ENCODE measurements at places on chromosomes 1 and 21.

DNA sequence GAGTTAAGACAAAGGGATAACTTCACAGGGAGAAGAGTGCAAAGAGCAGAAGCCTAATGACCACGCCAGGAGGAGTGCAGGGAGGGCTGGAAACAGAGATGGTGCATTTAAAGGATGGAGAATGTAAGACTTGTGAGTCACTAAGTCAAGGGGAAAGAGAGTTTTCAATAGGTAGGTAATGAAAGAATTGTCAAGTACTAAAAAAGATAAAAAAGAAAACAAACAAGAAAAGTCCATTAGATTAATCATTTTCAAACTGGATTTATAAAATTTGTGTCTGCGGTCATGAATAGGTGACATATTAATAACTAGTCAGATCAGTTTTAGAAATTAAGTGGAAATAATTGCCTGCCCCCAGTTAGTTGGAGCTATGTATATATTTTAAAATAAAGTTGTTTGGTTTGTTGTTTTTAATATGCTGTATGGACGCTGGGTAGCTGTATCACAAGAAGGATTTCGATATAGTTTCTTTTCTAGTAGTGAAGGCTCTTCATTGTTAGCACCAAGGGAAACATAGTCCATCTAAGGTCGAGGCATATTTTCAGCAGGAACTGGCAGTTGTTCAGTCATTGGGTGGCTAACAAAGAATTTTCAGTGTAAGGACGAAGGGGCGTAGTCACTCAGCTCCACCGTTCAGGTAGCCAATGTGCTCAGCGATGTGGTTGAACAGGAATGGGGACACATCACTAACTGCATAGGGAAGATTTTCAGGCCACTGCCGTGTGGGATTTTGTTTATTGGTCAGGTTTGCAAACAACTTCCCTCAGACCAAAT is 203.0 kb downstream of the TGFB2 start:
- DNase-seq, result no peak

GRCh38 chr1:11784993-11785769 is 20.6 kb downstream of the MTHFR start:
- no peak for DNase-seq

DNA sequence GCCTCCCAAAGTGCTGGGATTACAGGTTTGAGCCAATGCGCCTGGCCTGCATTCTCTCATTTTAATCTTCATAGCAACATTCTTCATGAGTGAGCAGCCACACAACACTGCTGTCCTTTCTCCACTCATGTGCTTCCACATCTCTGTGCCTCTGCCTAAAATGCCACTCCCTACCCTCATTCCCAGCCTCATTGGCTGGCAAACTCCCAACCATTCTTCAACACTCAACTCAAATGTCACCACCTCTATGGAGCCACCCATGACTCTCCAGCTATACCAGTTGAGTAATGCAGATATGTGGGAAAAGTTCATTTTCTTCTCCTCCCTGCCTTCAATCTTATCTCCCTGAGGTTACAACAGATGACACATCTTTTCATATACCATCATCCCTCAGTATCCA is 53.9 kb upstream of the ZC3H12A start:
- no peak for DNase-seq

GRCh38 chr1:7405844-7406500 is 365.1 kb upstream of the VAMP3 start:
- no peak for DNase-seq

Measured in NCI-H2171 treated with DMSO at 0.1 percent for 48 hours (cell line).